Retinal pigment epithelial cell (primary cell): ENCODE measurements at places on chromosomes 11 and 22.

- no peak for DNase-seq
These were observed 1.0 kb upstream of the LIF start for GRCh38 chr22:30247561-30247960.

DNA sequence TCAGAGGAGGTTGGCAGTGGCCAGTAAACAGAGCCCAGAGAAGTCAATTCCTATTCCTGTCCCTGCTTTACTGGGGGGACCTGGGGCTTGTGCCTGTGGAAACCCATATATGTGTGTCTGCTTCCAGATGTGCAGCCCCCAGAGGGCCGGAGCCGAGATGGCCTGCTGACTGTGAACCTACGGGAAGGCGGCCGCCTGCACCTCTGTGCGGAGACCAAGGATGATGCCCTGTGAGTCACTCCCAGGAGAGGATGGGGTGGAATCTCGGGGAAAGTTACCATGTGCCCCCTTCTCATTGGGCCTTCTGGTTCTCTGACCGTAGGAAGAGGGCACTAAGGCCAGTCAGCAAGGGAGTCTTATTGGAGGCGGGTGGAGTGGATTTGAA is 5.3 kb downstream of the PLEKHB1 start:
- DNase-seq: no peak

GRCh38 chr11:75029836-75030631 is 41.3 kb downstream of the NEU3 start:
- DNase-seq: no peak

DNA sequence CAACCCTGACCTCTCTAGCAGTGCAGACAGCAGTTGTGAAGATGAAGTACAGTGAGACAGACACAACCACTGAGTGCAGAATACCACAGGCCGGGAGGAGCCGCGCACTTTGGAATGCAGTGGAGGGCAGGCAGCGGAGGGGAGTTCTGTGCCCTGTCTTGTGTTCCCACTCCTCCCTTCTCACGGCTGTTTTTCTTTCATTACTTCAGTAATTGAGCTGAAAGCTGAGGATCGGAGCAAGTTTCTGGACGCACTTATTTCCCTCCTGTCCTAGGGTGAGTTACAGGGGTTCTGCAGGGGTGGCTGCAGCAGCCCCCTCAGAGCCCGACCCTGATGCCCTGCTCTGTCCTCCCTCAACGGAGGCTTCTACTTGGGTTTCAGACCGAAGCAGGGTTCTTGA is 5.6 kb downstream of the CLDN5 start:
- DNase-seq: no peak

DNA sequence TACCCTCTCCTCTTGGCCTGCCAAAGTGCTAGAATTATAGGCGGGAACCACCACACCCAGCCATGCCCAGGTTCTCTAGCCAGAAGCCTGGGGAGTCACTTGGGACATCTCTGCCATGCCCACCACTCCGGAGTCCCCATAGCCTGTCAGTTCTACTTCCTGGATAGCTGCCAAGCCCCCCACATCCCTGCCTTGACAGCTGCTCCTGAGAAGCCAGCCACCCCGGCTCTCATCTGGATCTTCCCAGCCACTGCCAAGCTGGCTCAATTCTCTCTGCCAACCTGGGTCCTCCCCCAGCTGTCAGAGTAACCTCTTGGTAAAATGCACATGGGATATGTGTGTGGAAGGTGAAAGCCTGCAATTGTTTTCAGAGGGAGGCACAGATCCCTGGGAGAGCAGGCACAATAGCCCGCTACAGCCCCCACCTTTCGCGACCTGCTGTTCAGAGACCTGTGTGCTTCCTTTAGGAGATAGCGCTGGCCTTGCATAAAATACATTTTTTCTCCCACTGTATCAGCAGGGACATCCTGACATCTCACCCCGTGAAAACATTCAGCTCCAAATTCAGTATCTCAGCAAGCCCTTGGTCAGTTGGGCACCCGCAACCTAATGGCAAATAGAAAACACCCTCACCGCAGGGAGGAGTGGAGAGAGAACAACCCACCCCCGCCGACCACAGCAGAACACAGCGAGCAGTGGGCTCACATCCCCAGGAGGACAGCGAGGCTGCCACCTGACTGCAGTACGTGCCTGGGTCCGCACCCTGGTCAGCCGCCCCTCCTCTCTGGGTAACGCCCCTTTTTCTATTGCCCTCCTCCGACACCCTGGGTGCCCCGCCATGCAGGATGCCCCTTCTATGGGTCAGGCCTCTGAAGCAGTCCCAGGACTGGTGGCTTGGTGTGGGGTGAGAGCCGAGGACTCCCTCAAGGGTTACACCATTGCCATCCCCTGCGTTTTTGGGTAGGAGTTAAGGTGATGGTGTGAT is 1342.2 kb downstream of the BRD1 start:
- DNase-seq: no peak

- DNase-seq: no peak
These were observed 19.6 kb downstream of the NF2 start for GRCh38 chr22:29623059-29623458.

DNA sequence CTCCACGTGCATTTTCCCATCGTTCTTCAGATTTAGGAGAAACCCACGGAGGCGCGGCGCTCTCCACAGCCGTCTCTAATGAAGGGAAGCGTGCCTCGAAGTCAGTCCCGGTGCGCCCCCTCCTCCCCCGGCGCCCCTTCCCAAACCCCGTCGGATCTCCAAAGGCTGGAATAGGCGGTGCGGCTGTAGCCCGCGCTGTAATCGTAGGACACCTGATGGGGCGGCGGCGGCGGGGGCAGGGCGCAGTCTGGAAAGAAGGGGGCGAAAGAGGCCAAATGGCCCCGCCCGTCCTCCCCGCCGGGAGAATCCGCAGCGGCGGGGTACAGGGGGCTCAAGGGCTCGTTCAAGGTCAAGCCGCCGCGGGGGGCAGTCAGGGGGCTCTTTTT is 1.3 kb downstream of the FAM181B start:
- DNase-seq: no peak

DNA sequence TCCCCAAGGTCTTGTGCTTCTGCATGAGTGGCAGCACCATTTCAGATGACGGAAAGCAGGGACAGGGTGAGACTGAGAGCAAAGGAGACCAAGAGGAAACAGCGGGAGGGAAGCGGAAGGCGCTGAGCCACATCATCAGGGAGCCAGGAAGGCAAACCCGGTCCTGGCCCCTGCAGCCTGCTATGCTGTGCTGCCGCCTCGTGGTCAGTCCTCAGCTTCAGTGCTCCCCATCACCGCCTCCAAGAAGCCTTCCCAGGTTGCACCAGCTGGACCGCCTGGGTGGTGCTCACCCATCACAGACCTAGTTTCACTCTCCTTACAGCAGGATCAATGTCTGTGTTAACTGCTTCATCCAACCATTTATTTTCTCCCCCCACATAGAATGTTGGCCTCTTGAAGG is 73.0 kb upstream of the PHF21B start:
- no peak for DNase-seq

DNA sequence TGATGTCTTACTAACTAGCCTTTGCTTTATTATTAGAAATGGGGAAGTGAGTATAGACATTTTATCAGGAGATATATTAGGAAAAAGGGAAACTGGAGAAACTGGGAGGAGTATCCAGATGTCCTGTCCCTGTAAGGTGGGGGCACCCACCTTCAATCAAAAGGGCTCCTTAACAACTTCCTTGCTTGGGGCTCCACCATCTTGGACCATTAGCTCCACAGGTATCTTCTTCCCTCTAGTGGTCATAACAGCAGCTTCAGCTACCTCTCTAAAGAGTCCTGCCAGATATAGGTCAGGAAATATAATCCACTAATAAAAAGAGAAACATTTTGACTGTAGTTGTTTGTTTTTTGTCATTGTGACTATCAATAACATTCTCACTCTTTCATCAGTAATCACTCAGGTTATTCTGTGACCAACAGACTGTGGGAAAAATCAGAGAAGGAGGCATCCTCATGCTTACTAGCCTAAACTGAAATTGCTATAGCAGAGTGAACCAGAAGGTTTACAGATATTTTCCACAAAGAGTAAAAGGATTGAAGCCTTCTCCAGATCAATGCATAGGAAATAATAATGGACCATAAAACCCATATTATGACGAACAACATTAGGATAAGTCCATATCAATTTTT is 10.4 kb downstream of the OR51B4 start:
- no peak for DNase-seq

GRCh38 chr22:23279781-23280180 is 99.5 kb downstream of the BCR start:
- DNase-seq: no peak
